ENCODE measurements at places on chromosomes 7 and 10. TPM values are rescaled to one million over a fixed set of nuclear protein-coding genes. Genes with fewer than 3 reads are reported as not detected.

Gene FAM25C
- not detected for total RNA-seq

Gene CPA2
- total RNA-seq: not detected

Gene CALML3
- total RNA-seq: not detected

Gene ZFAND2A
- total RNA-seq: 12.2 TPM
